ENCODE measurements at places on chromosomes 2 and 18. TPM values are rescaled to one million over a fixed set of nuclear protein-coding genes. Genes with fewer than 3 reads are reported as not detected.

Gene FBXO15
- total RNA-seq = 0.34 TPM

Gene TSHZ1
- 6.9 TPM for total RNA-seq

Gene SCYGR4
- not detected for total RNA-seq

Gene OXER1
- total RNA-seq = under 0.01 TPM

Gene GREB1L
- total RNA-seq = 0.30 TPM

Gene TNFAIP6
- 7.4 TPM for total RNA-seq

Gene RAB17
- total RNA-seq = under 0.01 TPM

Gene TMEM198
- total RNA-seq = 1.2 TPM

Gene UGT1A4
- not detected for total RNA-seq

Gene RAB27B
- total RNA-seq = 1.3 TPM

Gene KLHL41
- 0.34 TPM for total RNA-seq

Gene DNAJC27
- 1.0 TPM for total RNA-seq

Gene CRYGD
- total RNA-seq = not detected

Gene LYG2
- total RNA-seq = not detected

Gene SNTG2
- not detected for total RNA-seq

Gene ANAPC1
- 47.2 TPM for total RNA-seq

Gene SF3B6
- 176 TPM for total RNA-seq

Gene COL4A3
- not detected for total RNA-seq

Measured in bronchus fibroblast of lung (primary cell).